ENCODE measurements at places on chromosomes 5 and 9.

DNA sequence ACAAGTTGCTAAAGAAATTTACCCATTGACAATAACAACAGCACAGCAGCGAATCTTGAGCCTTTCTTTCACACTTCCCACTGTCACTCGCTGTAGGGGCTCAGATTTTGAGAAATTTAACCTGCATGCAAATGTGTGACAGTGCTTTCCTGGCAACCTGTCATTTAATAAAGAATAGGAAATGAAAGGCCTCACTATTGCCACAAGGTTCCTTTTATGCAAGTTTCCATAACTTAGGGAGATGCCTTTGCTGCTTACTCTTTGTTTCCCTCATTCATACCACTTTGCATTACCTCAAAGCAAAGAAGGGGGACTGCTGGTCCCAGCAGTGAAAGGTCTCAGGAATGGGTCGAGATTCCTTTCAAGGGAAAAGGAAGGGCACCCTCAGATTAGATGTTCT lies 49.5 kb downstream of the PTCD2 start:
- no peak for DNase-seq

DNA sequence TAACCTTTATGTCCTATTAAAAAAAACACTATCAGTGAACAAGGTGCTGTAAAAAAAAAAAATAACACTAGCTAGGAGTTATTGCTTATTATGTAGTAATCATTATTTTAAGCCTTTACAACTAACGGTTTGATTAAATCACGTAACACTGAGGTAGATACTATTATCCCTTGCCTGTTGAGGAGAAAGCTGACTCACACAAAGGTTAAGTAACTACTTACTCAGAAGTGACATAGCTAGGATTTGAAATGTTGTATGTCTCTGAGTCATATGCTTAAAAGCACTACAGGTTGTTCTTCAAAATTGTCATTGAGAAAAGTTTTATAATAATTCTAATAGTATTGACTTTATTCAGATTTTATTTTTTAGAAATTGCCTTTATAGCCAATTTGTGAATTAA lies 8.8 kb downstream of the TENT2 start:
- DNase-seq: peak; percentile 73

DNA sequence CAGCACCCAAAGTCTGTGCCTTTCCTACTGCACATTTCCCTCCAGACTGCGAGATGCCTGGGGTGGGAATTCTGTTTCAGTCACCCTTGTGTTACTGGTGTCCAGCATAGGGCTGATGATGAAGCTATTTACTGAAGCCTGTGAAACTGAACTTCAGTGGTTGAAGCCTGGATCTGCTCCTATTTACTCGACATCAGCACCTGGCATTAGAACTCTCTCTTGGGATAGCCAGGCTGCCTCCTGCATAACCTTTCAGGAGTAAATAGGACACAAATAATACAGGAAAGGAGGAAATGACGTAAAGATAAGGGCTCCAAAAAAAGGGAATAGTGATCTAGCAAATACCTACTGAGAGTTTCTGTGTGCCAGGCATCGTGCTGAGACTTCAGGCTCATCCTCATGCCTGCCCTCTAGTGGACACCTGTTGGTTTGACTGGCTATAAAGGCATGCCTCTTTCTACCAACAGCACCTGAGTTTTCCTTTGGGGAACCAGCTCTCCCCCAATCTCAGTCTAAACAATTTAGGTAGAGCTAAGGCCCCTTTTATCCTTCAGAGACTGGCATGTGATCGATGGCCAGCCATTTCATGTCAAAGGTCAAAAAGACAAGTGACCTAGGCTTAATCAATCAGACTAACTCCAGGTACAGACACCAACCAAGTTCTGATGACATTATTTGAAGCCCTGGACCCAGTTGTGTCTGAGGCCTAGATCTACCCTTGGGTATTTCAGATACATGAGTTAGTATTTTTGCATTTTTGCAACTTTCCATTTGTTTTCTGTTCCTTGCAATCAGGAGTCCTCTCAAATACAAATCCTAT lies 192.1 kb upstream of the TRIM32 start:
- DNase-seq: peak; percentile 46

DNA sequence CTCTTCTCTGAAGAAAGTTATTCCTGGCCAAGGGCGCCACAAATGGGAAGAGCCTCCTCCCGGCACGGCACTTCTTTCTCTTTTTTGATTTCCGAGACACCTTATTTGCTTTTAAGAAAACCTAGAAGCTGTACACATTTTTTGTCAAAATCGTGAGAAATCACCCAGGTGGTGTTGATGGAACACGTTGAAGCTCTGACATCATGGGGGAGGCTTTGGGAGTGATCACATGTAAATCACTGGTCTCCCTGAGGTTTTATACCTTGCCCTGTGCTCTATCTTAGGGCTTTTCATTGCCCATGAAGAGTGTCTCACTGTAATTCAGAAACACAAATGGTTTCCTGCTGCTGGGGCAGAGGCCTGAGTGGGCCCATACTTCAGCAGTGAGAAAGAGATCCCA lies 27.4 kb downstream of the SLC36A1 start:
- no peak for DNase-seq

- no peak for DNase-seq
Observed at GRCh38 chr9:109229682-109230081, 62.6 kb upstream of the FRRS1L start.

DNA sequence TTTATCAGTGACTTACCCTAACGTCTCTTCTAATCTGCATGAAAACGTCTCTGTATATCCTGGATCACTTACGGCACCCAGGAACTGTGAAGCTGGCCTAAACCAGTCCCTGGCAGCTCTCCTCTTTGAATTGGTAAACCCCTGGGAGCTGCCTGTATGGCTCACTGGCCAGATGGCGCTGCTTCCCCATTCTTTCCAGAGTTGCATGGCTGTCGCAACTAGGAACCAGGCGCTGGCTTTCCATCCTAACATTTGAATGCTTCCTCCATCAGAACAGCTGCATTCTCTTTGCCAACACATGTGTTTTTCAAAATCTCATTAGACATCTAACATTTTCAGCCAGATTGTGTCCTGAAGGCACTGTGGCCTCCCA lies 8.0 kb upstream of the PCA3 start:
- DNase-seq: peak; percentile 4

GRCh38 chr5:168085261-168086031 lies 206.0 kb upstream of the WWC1 start:
- DNase-seq: no peak

- DNase-seq: peak; percentile 86
Observed at GRCh38 chr5:93305984-93306383, 275.0 kb downstream of the NR2F1-AS1 start.

DNA sequence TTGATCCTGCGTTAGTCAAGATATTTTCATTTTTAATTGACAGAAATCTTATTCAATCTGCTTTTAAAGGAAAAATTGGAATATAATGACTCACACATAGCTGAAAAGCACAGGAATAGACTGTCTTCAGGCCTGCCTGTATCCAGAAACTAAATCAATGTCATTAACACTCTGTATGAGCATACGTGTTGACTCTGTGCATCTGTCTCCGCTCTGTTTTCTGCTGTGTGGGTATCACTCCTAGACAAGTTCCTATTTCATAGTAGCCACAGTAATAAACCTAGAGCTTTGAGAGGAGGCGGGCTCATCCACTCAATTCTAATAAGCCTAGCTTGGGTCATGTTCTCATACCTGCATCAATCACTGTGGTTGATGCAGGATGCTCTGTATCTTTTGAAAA lies 267.6 kb downstream of the KCTD16 start:
- DNase-seq: no peak

GRCh38 chr9:94984891-94985476 lies 258.5 kb downstream of the AOPEP start:
- no peak for DNase-seq

DNA sequence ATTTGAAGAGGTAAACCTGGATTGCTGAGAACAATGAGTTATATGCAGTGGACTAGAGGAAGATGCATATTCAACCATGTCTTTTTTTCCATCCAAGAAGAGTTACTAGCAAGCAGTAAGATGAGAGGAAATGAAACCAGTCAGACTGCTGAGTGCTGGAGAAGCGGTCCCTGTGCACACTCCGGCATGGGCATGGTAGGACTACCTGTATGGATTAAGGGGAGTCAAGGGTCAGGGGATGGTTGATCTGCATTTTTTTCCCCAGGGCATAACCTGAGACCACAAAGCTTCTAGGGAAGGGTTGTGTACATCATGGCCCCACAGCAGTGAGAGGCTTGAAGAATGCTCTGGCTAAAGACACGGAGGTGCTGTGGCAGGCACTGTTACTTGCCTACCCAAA lies 76.6 kb upstream of the ZNF169 start:
- no peak for DNase-seq

DNA sequence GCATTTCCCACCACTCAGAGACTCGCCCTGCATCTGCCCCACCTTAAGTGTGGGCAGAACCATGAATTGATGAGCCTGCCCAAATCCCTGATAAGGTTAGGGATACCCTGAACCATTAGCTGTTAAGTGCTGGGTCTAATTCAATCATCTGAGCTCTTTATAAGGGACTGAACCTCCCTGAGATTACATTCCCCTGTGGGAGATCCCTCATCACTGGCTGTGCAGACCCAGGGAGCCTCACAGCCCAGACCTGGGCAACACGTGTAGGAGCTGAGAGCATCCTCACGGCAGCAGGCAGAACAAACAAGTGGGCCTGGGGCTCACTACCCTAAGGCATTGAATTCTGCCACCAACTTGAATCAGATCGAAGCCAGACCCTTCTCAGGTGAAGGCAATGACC lies 585 bp upstream of the TAF11L2 start:
- no peak for DNase-seq

DNA sequence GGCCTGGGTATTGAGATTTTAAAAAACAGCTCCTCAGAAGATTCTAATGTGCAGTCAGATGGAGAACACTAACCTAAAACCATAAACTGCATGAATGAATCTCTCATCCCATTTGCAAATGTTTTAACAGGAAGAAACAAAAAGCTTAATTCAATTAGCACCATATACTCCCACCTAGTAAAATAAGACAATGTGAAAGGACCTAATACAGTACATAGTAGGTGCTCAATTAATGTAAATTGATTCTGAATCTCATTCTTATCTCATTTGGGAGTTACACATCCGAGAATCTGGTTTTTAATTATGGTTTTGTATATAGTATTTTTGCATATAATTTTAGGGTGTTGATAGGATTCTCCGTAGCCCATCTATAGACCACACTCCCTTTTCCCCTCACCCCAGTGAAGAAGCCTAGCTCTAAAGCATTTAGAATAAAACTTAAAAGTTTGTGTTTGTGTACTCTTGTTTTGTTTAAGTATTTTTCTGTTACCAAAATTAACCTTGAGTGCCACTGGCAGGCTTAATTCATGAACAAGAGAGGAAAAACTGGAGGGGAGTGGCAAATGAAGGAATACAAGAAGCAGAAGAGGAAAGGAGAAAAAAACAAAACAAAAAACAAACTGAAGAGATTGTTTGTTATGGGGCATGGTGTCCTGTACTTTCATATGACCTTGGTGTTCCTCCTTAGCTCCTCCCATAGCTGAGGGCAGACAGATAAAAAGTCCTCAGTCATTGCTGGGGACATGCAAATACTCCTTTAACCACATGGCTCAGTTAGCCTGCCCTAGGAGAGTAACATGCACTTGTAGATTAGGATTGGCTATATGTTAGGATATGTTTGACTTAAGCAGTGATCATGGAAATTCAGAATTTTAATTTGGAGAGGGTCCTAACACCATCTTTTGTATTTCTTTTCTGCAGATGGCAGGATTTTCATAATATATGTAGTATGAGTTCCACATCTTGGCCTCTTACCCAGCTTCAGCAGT lies 1.2 kb downstream of the RNF14 start:
- DNase-seq: peak; percentile 16

DNA sequence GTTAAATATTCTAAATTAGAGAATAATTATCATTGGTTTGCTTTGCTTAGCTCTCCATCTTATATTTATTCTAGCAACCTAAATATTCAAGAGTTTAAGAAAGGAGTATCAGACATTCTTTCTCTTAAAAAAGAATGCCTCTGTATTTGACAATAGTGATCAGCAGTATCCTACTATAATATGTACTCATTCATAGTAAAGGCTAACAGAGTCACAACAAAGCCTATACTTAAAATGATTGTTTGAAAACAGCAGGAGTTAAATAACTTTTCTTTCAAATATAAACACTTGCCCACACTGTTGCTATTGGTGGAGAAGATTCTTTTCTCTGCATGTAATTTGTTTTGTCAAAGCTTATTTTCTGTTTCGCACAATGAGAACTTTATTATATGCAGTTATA lies 178.4 kb downstream of the PTPRD start:
- no peak for DNase-seq

DNA sequence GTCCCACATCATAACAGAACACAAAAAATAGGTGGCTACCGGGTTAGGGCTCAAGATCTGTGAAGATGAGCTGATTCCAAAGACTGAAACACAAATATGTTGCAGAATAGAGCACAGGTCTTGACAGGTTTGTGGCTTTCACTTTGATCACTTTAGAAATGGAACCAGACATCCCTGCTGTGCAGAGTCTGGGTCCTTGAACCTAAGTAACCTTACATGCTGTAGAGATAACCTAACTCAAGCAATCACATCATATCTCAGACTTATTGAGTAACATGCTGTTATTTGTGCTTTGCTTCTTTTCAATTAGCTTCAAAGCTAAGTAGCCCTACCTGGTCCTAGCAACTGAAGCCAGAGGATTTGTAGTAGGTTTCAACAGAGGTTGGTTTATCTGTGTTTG lies 24.3 kb downstream of the FBXW2 start:
- no peak for DNase-seq

Measured in PC-3 (cell line).